ENCODE measurements at places on chromosomes 3 and 15. TPM values are rescaled to one million over a fixed set of nuclear protein-coding genes. Genes with fewer than 3 reads are reported as not detected.

The INKA1 gene
- not detected for total RNA-seq

The SEMA3B gene
- total RNA-seq = 17.9 TPM

The EDEM1 gene
- total RNA-seq = 56.9 TPM

The OR5K3 gene
- not detected for total RNA-seq

The GOLGA6D gene
- not detected for total RNA-seq

The TTLL13 gene
- not detected for total RNA-seq

The RPL29 gene
- total RNA-seq = 2,366 TPM

The SEMA3F gene
- total RNA-seq = 79.8 TPM

DNA sequence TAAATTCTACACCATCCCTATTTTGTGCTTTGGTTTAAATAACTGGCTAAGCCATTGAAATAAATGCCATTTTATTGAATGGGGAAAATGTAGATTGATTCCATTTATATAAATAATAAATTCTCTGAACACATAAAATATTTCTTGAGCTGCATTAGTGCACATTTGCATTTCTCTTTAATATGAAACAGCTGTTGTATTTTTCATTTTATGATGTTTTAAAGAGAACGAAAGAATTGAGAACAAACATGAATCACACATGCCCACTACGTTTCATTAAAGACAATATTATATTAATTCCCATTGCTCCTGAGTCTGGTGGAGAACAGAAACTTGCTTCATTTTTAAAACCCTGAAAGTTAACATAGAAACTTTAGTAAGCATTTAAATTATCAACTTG lies 235.7 kb upstream of the CFAP20DC start:
- DNase-seq = no peak

- DNase-seq = no peak
These were observed 199.7 kb upstream of the LRTM1 start for GRCh38 chr3:55127565-55127964.

- no peak for DNase-seq
These were observed 150.5 kb downstream of the CFAP20DC start for GRCh38 chr3:58899159-58899952.

GRCh38 chr3:159732172-159733111 lies 256.2 kb upstream of the IL12A start:
- no peak for DNase-seq

- no peak for DNase-seq
These were observed 31.0 kb downstream of the SRPRB start for GRCh38 chr3:133836497-133837158.

DNA sequence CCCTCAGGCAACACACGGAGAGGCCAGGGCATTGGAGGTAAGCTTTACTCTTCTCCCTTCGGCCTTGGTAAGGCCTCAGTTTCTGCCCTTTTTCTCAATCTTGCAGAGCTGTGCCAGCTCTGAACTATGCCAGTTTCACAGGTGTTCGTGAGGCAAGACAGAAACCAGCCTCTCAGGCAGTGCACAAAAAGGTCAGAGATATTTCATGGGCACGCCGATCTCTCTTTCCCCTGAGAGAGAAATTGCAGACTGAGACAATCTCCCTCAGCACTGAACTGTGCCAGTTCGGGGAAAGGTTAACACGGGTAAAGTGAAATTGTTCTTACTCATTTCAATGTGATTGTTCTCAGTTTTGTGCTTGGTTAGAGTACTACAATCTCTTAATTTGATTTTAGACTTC lies 88.5 kb downstream of the GMNC start:
- DNase-seq = no peak

GRCh38 chr3:143280984-143281383 lies 161.4 kb downstream of the CHST2 start:
- DNase-seq = no peak

GRCh38 chr15:39558421-39558820 lies 22.5 kb upstream of the THBS1 start:
- DNase-seq = no peak

- no peak for DNase-seq
These were observed 241.7 kb upstream of the ICE2 start for GRCh38 chr15:60720493-60721256.

GRCh38 chr3:59372346-59372745 lies 322.5 kb upstream of the CFAP20DC start:
- no peak for DNase-seq
